ENCODE measurements at places on chromosomes 5 and 9.

- DNase-seq, result no peak
Observed at GRCh38 chr5:109426075-109426474, 16.3 kb upstream of the PJA2 start.

DNA sequence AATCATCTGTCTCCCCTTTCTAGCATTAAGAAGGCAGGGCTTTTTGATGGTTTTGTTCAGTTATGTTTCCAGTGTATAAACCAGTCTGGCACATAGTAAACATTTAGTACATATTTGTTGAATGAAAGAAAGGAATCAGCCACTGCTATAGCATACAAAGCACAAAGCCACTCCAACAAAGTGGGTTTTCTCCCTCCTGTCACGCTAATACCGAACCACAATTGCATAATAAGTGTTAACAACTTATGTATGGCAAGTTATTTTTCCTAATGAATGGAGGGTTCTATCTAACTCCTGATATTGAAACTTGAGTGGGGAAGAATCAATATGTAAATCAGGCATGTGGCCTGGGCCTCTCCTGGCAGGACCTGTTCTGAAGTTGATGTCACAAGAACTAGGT, 53.9 kb downstream of the PRUNE2 start:
- no peak for DNase-seq

DNA sequence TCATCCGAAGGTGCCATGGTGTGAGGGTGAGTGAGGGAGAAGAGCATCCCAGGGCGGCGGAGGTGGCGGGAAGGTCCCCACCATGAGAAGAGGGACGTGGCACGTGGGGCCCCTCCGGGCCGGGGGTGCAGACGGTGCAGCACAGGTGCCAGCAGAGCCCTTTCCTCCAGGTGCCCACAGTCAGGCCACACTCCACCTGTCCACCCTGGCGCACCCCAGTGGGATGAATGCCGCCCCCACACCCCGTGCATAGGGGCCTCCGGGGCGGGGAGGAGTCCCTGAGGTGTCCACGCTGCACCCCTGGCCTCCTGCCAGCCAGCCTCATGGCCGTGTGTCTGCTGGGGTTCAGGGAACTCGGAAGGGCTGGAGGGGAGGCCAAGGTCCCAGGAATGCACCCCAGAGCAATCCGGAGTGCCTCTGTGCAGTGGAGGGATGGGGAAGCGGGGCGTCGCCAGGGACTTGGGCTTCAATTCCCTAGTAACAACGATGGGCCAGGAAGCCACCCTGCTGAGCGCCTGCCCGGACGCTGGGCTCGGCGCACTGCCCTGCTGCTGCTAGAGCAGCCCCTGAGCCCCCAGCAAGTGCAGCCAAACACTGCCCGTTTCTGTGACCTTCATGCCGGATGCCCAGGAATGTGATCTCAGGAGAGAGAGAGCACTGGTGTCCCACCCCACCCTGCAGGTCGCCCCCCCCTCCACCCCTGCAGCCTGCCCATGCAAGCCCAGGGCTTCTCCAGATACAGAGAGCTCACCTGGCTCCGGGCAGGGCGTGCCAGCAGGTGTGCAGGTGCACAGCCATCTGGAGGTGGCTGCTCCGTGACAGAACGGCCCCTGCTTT, 8.8 kb upstream of the NACC2 start:
- DNase-seq, result no peak

GRCh38 chr5:123093601-123094236, 4.7 kb downstream of the PRDM6 start:
- no peak for DNase-seq

GRCh38 chr5:90345684-90346083, 63.9 kb downstream of the CETN3 start:
- no peak for DNase-seq

DNA sequence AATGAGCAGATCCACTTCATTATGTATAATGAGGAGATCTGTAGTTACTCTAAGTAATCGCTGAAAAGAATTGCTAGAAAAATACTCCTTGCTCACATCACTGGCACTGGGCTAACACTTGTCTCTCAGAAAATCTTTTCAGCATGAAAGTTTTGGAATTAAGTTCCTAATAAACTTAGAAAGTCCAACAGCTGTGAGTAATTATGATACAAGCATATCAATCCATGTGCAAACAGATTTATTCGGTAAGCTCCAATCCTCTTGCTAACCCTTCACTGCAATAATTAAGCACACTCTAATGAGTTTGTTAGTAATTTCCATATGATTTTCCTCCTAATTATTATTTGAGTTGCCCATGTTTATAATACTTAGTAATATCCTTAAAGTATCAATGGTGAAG, 652.6 kb upstream of the WWC1 start:
- no peak for DNase-seq

DNA sequence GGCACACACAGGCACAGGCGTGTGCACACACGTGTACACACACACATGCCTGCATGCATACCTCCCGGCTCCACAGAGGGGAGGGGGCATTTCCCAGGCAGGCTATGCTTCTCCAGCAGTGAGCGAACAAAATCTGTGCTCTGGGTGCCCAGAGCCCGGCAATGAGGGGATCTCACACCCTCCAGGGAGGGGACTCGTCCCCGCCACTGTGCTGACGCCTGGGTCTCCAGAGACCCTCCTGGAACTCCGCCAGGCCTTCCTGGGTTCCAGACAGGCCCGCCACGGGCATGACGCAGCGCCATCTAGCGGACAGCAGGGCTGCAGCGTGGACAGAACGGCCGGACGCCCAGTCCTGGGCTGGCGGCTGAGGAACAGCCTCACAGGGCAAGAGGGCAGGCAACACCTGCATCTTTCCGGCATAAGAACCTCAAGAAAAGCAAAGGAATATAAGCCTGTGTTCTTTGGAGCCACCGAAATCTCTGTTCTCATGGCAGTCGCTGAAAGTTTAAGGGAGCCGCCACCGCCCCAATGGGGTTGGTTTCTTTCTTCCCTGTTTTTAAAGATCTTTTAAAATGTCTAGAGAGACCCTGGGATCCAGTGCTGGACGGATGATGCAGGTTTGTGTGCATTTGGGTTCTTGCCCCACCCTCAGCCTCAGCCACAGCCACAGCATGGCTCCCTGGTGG, 135.6 kb upstream of the PPP1R26 start:
- no peak for DNase-seq

DNA sequence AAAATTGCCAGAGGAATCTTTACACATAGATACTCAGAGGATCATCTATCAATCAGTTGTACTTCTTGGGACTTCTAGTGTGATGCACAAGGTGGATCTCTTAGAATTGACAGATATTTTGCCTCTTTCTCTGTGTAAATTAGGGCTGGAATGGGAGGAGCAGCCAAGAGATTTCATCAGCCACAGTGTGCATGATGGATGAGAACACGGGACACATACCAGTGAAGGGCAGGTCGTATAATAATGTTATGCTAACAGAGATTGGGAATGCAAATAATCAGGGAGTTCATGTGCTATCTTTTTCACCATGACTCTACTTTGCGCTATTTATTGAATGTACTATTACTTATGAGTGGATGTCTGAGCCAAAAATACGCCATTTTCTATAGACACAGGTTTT, 43.3 kb upstream of the ISOC1 start:
- DNase-seq, result no peak

DNA sequence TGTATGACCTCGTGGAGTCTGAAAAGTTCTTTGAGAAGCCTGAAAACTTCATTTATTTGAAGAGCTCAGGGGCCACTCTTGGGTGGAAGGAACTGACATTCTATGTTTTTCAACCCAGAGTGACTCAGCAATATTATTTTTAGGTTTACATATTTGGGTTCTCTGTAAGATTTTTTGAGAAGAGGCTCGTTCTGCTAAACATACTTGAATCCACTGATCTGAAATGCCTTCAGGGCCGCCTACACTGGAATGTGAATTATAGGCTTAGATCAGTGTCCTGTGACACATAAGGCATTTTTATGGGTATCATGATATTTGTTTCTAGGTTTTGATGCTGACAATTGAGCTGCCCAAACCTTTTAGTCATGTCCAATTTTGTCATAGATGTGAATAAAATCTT, 86.2 kb downstream of the PSAT1 start:
- peak; percentile 46 for DNase-seq

DNA sequence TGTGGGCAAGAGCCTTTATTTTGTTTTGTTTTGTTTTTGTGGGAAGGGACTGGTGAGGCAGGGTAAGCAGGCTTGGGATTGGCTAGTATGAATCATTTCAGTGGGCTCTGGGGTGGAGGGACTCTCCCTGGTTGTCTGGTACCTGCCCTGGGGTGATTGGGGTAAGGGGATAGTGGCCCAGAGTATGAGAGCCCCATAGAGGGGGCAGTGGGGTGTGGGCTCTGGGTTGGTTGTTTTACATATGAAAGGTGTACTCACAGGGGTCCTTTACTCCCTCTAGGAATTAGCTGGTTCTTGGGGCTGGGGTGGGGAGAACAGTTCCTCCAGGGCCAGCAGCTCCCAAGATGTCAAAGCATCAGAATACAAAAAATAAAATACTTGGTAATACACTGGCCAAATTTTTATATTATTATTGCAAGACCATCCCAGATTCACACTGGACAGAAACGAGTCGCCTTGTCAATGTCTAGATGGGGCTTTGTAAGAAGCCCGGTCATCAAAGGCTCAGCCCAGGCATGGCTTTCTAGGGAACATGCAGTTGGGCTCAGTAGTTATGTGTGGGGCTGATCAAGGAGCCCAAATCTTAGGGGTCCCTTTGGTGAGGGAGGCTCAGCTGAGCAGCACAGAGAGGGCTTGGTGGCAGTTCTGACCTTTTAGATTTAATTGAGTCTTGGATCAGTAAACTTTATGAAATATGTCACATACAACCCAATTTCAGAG, 190.5 kb downstream of the NXNL2 start:
- DNase-seq, result no peak

DNA sequence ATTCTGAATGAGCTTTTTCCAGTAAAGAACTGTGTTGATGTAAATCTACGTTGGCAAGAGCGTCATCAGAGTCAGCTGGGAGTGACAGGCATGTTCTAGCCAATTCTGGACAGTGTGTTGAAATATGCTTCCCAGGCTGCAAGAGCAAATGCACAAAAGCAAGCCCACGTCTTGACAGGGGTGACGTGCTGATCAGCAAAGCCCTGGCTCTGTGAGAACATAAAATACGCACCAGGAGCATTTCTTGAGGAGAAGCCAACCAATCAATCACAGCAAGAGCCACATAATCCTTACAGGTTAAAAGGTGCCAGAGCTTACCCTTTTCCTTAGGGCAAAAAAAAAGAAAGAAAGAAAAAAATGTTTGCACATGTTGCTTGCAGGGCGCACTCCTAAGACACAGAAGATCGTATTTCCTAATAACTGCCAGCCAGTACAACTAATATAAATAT, 148.1 kb downstream of the PDE4D start:
- peak; percentile 59 for DNase-seq

DNA sequence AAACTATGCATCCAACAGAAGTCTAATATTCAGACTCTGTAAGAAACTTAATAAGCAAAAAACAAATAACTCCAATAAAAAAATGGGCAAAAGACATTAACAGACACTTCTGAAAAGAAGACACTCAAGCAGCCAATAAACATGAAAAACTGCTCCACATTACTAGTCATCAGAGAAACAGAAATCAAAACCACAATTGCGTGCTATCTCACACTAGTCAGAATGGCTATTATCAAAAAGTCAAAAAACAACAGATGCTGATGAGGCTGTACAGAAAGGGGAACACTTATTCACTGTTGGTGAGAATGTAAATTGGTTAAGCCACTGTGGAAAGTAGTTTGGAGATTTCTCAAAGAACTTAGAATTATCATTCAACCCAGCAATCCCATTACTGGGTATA, 101.2 kb upstream of the TRIM32 start:
- no peak for DNase-seq

DNA sequence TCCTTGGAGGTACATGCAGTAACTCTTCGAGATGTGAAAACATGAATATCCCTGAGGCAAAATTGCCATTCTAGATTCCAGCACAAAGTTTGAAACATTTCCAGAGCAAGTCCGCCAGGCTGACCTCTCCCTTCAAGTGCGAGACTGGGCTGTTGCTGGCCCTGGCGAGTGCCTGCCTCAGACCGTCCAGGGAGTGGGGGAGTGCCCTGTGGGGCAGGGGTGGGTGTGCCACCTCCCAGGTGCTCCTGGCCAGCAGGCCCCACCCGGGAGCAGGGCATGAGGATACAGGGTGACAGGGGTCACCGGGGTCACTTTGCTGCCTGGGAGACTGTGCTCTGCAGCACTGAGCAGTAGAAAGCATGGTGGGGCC, 199.9 kb downstream of the AOPEP start:
- DNase-seq, result no peak

DNA sequence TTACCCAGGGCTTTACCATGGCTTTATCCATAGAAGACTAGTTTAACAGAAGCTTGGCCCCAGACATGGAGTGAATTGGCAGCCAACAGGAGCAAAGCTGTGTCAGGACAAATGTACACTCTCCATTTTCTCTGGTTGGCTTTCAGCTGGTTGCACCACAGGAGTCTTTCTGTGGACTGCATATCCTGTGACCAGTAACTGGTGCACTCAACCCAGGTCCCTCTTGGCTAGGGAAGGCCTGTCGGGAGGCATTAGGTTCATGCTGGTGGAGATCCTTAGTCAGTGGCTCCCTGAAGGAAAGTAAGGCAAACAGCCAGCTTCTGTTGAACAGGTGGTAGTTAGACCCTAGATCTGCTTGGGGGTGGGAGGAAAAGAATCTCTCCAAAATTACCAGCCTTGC, 146.9 kb upstream of the TLX3 start:
- no peak for DNase-seq

DNA sequence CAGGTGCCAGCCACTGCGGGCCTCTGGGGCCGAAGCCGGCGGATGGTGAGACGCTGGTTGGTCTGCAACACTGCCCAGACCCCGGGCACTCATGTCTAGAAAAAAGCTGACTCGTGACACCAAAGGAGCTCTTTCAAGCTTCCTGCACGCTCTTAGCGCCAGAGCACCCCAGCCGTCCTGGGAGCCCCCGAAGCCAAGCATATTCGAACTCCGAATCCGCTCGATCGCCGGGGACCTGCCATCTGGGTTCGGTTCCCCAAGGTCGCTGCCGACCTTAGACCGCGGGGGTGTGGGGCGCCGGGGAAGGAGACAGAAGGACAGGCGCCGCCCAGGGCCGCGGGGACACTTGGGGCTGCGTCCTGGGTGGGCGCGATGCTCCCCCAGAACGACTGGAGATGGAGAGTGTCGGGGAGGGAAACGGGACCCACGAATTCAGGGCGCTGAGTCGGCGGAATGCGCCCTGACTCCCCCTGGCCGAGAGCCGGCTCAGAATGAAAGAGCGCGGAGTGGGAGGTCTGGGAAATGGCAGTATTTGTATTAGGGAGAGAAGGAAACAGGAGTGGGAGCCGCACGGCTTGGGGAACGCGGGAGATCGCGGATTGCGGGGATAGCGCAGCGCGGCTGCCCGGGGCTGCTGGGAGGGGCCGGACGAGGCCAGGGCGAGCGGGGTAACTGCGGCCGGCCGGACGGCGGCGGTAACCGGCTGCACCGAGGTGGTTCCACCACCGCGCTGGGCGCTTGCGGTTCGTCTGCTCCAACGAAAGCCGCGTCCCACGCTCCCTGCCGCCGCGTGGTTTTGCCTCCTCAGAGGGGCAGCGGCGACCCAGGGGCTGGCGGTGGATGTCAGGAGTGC, 20.1 kb upstream of the MARCHF6 start:
- no peak for DNase-seq

- DNase-seq, result no peak
Observed at GRCh38 chr5:175520321-175520720, 42.0 kb downstream of the SFXN1 start.

- DNase-seq, result no peak
Observed at GRCh38 chr9:99565203-99565602, 256.5 kb upstream of the NR4A3 start.

Measured in AG09309 (cell line).